ENCODE measurements at places on chromosomes 16 and 17.

DNA sequence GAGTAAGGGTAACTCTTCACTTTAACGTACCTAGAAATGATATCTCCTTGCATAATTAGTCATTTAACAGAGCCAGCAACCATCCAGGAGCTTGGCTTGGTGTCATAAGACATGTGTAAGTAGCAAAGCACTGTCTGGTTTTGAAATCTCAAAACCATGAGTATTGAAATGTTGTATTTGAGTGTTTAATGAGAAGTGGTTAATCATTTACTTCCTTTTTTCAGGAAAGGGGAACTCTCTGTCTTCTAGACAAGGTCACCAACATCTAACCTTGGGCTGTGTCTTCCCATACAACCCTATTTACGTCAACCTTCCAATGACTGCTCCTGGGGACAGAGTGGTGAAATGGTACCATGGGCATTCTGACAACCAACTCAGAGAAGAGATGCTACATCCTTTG, 27.1 kb downstream of the PMP22 start:
- no peak overlapping the region for H3K4me3 ChIP-seq
- peaks cover 67% of the 10 kb centered on the region for H3K4me1 ChIP-seq
- H3K27ac ChIP-seq: no peak overlapping the region
- no peaks in the 10 kb centered on the region for H3K27me3 ChIP-seq

DNA sequence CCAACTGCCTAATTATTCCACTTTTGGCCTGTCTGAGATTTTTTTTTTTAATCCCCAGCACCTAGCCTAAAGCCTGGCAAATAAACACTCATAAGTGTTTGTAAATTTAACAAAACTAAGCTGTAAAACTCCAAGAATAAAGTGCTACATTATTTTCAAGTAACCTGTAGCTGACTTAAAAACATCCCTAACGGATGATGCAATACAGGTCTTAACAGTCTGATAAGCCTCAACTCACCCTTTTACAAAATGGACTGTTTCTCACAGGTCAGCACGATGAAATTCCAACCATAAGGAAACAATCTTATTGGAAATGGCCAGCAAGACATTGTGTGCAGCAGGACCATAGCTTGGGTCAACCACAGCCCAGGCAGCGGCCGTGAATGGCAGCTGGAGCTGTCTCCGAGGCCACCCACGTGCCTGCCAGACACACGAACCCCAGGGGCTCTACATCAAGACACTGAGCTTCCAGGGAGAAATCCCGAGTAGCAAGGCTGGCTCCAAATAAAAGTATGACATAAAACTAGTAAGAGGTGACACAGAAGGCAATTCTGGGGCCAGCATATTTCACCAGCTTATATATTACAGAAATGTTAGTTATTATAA, 58.9 kb downstream of the NDEL1 start:
- no peak overlapping the region for H3K27ac ChIP-seq
- no peaks in the 10 kb centered on the region for H3K27me3 ChIP-seq
- no peak overlapping the region for H3K4me3 ChIP-seq
- peaks cover 74% of the 10 kb centered on the region for H3K36me3 ChIP-seq

DNA sequence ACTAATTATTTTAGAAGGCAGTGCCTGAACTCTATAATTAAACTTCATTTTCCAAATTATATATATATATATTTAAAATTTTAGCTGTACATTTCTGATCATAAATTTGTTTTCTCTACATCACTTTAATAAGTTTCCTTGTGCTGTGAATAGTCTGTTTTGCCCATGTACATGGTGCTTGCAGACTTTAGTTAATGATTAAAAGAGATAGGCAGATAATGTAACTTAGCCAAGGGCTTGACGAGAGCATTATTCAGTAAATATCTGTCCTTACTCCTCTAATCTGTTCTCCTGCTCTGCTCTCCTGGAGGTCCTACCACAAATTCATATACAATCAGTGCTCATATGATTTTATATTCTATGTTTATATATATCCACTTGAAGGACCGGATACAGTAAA, 595.2 kb upstream of the KIF2B start:
- no peaks in the 10 kb centered on the region for H3K4me1 ChIP-seq
- H3K27ac ChIP-seq: no peak overlapping the region
- no peak overlapping the region for H3K4me3 ChIP-seq
- no peaks in the 10 kb centered on the region for H3K27me3 ChIP-seq
- H3K36me3 ChIP-seq: no peaks in the 10 kb centered on the region

DNA sequence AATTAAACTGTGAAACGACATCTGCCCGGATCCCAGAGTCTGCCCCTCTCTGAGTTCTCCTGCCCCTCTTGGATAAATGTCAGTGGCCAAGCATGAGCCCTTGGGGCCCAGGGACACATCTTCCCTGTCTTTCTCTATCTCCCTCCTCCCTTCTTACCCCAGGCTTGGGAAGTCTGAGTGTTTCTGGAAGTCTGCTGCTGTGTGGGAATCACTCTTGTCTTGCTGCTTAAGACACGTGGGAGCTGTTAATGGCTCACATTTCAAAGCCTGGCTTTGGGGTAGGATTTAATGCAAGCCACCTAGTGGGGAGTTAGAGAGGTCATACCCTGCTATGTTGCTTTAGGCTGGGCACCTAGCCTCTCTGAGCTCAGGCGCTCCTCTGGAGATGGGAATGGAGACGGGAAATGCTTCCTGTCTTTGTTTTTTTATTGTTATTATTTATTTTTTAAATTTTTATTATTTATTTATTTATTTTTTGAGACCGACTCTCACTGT, 218.5 kb upstream of the CIBAR2 start:
- no peaks in the 10 kb centered on the region for H3K27me3 ChIP-seq
- DNase-seq: no peak
- H3K27ac ChIP-seq: no peak overlapping the region
- H3K4me3 ChIP-seq: no peak overlapping the region
- no peaks in the 10 kb centered on the region for H3K36me3 ChIP-seq

DNA sequence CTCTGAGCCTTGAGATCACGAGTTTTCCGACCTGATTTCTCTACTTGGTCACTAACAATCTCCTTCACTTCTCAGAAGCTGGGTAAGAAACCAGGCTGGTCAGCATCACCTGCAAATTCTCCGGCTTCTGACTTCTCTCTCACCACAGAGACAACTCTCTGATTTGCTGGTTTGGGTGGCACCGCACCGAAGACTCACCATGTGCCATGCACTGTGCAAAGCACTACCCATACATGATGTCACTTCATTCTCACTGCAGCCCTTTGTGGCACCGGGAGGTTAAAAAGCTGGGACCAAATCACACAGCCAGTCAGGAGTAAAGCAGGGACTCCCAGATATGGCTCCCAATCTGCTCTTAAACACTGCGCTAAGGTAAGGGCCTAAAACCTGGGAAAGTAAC, 647 bp downstream of the VAC14 start:
- peak overlapping the region; percentile 67 for H3K4me3 ChIP-seq
- DNase-seq: no peak
- peaks cover 7% of the 10 kb centered on the region for H3K4me1 ChIP-seq
- peak overlapping the region; percentile 84 for H3K27ac ChIP-seq
- H3K36me3 ChIP-seq: no peaks in the 10 kb centered on the region
- no peaks in the 10 kb centered on the region for H3K27me3 ChIP-seq

GRCh38 chr17:51703361-51704341, 443.3 kb downstream of the UTP18 start:
- no peak overlapping the region for H3K4me3 ChIP-seq
- peaks cover 2% of the 10 kb centered on the region for H3K4me1 ChIP-seq
- no peaks in the 10 kb centered on the region for H3K36me3 ChIP-seq
- no peak overlapping the region for H3K27ac ChIP-seq

- H3K36me3 ChIP-seq: no peaks in the 10 kb centered on the region
- H3K27ac ChIP-seq: no peak overlapping the region
- DNase-seq: no peak
- H3K4me1 ChIP-seq: no peaks in the 10 kb centered on the region
- H3K27me3 ChIP-seq: no peaks in the 10 kb centered on the region
- no peak overlapping the region for H3K4me3 ChIP-seq
These were observed 39.1 kb upstream of the SHISA9 start for GRCh38 chr16:12862327-12862726.

DNA sequence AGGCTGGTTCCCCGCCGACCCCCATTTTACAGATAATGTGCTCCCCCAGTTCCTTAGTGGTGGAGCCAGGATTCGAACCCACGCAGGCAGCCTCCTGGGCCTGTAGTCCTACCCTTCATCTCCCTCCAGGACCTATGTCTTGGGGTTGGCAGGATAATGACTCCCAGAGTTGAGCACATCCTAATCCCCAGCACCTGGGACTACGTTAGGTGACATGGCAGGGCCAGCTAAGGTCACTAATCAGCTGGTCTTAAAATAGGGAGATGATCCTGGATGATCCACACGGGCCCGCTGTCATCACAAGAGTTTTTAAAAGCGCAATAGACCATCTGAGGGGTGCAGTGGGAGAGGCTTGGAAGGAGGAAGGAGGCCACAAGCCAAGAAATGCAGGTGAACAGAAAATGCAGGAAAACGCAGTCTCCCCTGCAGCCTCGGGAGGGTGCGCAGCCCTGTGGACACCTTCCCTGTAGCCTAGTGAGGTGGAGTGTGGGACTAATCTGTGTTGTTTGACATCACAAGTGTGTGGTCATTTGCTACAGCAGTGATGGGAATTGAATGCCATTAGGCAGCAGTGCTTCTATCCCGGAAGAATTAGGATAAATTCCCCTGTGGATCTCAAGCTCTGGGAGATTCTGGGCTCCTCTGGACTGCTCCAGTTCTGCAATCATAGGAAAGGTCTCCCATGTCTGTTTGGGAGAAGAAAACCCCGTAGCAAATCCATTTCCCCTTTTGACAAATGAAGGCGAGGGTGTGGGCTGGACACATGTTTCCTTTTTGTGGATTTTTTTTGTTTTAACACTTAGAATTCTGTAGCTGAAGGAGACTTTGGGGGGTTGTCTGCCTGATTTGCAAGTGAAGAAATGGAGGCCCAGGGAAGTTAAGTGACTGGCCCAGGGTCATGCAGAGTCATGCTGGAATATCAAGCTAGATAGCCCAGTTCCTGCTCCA, 297.7 kb downstream of the SEC14L1 start:
- no peaks in the 10 kb centered on the region for H3K27me3 ChIP-seq
- H3K4me3 ChIP-seq: no peak overlapping the region
- peak overlapping the region; percentile 79 for H3K27ac ChIP-seq
- H3K36me3 ChIP-seq: no peaks in the 10 kb centered on the region

DNA sequence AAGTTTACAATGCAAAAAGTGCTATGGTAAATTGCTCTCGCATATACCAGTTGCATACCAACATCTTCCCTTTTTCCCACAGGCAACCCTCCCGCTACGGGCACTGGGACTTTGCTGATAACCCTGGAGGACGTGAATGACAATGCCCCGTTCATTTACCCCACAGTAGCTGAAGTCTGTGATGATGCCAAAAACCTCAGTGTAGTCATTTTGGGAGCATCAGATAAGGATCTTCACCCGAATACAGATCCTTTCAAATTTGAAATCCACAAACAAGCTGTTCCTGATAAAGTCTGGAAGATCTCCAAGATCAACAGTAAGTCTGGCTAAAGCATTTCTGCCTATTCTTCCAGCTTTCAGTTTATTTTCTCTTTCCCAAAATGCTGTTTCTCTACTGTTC, 27.9 kb upstream of the HSBP1 start:
- H3K27me3 ChIP-seq: no peaks in the 10 kb centered on the region
- no peak overlapping the region for H3K4me3 ChIP-seq
- no peaks in the 10 kb centered on the region for H3K36me3 ChIP-seq
- H3K4me1 ChIP-seq: no peaks in the 10 kb centered on the region
- H3K27ac ChIP-seq: no peak overlapping the region

All from esophagus squamous epithelium (tissue), 5 donors.